ENCODE measurements at places on chromosomes 2 and 18.
A peak's percentile ranks its signal among the peaks of the same experiment; 100 is the strongest.

DNA sequence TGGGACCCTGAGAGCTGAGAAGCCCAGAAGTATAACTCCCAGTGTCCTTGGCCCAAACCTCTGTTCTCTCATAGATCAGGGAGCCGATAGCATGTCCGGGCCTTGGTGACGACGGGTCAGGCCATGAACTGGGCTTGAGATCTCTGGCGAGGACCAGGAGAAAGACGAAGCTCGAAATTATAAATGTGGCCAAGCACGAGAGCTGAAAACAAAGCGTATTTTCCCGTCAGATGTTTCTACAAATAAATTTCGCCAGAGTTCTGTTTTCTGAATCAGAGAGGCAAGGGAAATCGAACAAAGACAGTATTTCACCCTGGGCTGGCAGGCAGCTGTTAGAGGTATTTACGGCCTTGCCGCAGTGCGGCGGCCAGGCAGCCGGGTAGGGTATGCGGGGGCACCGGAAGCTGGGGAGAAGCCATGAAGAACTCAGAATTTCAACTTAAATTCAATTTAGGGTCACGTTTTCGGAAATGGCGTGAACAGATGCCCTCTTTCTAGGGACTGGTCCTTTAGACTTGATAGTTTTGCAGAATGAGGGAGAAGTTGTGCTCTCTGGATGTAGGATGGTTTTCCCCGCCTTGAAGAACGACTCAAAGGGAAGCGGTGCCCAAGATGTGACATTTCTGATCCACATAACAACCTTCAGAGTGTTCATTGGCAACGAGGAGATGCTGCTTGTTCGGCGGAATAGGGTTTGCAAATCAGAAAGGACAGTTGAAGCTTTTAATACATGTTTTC is 9.6 kb downstream of the HOXD8 start:
- no peak for DNase-seq
- peaks cover 50% of the 10 kb centered on the region for H3K27me3 ChIP-seq
- no peak overlapping the region for H3K4me3 ChIP-seq
- H3K36me3 ChIP-seq = no peaks in the 10 kb centered on the region
- no peaks in the 10 kb centered on the region for H3K4me1 ChIP-seq

GRCh38 chr18:66819235-66819634 is 215.3 kb upstream of the CDH19 start:
- H3K4me1 ChIP-seq = no peaks in the 10 kb centered on the region
- H3K27me3 ChIP-seq = no peaks in the 10 kb centered on the region
- H3K36me3 ChIP-seq = no peaks in the 10 kb centered on the region
- H3K4me3 ChIP-seq = no peak overlapping the region
- no peak for DNase-seq

DNA sequence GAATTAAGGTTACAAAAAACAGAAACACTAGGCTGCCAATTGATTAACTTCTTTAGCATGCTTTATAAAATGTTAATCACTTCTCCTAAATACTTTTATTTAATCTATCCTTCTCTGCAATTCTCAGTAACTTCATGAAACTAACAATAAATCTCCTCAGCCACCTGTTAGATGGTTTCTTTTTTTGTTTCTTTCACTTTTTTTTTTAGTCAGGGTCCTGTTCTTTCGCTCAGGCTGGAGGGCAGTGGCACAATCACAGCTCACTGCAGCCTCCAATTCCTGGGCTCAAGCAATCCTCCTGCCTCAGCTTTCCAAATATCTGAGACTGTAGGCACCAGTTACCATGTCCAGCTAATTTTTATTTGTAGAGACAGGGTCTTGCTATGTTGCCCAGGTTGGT is 213.4 kb upstream of the STK17B start:
- no peak for DNase-seq
- H3K27ac ChIP-seq = no peak overlapping the region
- H3K27me3 ChIP-seq = no peaks in the 10 kb centered on the region
- no peak overlapping the region for H3K4me3 ChIP-seq

- no peaks in the 10 kb centered on the region for H3K4me1 ChIP-seq
- H3K27me3 ChIP-seq = no peaks in the 10 kb centered on the region
- no peaks in the 10 kb centered on the region for H3K36me3 ChIP-seq
- no peak overlapping the region for H3K4me3 ChIP-seq
- H3K27ac ChIP-seq = no peak overlapping the region
Measured at GRCh38 chr2:179729966-179730365, 131.4 kb downstream of the ZNF385B start.

- DNase-seq = no peak
- no peak overlapping the region for H3K4me3 ChIP-seq
- no peak overlapping the region for H3K27ac ChIP-seq
- H3K36me3 ChIP-seq = no peaks in the 10 kb centered on the region
- H3K27me3 ChIP-seq = no peaks in the 10 kb centered on the region
Measured at GRCh38 chr2:189519631-189520387, 60.8 kb downstream of the SLC40A1 start.

- H3K4me3 ChIP-seq = no peak overlapping the region
- H3K4me1 ChIP-seq = no peaks in the 10 kb centered on the region
- no peaks in the 10 kb centered on the region for H3K36me3 ChIP-seq
- no peak for DNase-seq
- H3K27me3 ChIP-seq = peaks cover 8% of the 10 kb centered on the region
Measured at GRCh38 chr2:240326246-240326645, 109.2 kb upstream of the GPC1 start.

- H3K27me3 ChIP-seq = no peaks in the 10 kb centered on the region
- no peak overlapping the region for H3K27ac ChIP-seq
- H3K4me1 ChIP-seq = no peaks in the 10 kb centered on the region
- H3K36me3 ChIP-seq = no peaks in the 10 kb centered on the region
Measured at GRCh38 chr2:166610180-166610912, 116.3 kb upstream of the SCN7A start.

- no peaks in the 10 kb centered on the region for H3K36me3 ChIP-seq
- no peak overlapping the region for H3K4me3 ChIP-seq
- H3K4me1 ChIP-seq = peaks cover 8% of the 10 kb centered on the region
- no peak overlapping the region for H3K27ac ChIP-seq
- no peak for DNase-seq
- no peaks in the 10 kb centered on the region for H3K27me3 ChIP-seq
Measured at GRCh38 chr2:138086576-138086975, 122.3 kb downstream of the HNMT start.

DNA sequence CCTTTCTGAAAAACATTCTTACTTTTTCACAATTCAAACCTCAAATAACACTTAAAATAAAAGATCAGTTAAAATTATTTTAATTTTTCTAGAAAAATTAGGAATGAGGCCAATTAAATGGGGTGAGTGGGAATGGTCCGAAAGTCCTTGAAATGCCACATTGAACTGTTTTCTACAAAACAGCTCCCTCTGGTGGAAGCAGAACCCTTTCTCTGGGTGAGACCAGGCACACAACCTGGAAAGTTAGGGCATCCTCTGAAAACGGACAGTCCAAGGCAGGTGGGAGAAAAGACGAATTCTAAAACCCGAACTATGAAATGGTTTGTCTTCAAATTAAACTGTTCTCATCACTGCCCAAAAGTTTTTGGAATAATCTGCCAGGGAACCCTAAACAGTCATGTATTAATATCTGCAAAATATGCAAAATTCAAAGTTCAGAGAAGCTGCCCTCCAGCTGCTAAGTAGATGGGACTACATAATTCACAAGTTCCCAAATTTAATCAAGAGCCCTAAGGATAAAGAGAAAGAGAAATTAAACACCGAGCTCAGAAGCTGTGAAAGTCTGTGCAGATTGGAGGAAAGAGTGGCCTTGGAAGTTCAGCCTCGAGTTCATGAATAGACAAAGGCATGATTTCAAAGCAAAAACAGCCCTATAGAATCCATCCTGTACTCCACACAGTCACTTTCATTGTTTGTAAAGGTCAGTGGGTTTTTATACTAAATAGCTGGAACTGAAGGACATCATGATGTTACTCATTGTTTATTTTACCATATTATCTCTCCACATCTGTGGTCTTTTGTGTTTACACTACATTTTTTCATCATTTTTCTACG is 108.3 kb downstream of the PIEZO2 start:
- H3K4me1 ChIP-seq = no peaks in the 10 kb centered on the region
- no peaks in the 10 kb centered on the region for H3K27me3 ChIP-seq
- no peak overlapping the region for H3K27ac ChIP-seq
- no peak overlapping the region for H3K4me3 ChIP-seq
- DNase-seq = peak; percentile 47

DNA sequence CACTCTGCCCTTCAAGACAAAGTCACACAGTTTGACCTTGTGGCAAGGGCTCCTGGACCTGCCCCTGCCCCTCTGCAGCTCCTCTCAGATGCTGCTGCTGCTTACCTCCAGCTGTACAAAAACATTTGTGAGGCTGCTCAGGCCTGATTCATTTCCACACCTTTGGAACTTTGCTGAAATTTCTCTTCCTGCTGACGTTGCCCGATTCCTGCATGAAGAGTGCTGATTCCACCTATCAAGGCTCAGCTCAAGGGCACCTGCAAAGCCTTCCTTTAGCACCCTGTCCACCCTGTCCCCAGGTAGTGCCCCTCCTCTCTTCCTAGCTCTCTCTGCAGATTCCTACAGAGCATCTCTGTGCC is 738.3 kb upstream of the HS6ST1 start:
- H3K27me3 ChIP-seq = no peaks in the 10 kb centered on the region
- no peaks in the 10 kb centered on the region for H3K36me3 ChIP-seq
- H3K27ac ChIP-seq = no peak overlapping the region

DNA sequence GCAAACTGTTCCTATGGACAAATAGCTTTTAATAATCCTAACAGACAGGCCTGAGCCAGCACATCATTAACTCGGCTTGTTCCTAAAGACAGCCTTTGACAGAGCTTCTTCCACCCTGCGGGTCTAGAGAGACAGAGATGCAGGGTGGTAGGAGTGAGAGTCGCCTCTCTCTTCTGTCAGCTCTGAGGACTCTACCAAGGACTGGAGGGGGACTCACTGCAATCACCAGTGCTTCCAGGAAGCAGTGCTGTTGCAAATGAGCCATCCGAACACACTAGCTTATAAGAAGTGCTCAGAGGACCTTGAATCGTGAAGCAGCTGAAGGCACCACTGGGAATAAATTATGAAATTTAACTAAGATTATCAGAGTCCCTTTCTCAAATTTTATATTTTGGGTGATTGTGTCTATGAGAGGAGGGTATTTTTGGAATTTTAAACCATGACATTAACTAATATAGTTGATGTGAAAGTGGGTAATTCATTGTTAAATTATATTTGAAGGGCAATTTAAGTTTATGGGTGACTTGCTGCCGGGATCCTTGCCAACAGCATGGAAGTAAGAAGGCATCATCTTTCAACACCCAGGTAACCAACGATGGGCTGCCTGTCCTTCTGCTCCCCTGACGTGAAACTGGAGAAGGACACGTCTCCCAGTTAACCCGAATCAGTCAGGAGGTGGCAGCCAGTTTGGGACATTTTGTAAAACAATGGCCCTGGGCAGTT is 43.6 kb upstream of the PXDN start:
- H3K27me3 ChIP-seq = peaks cover 41% of the 10 kb centered on the region
- H3K36me3 ChIP-seq = no peaks in the 10 kb centered on the region
- no peak overlapping the region for H3K4me3 ChIP-seq
- no peak for DNase-seq
- no peaks in the 10 kb centered on the region for H3K4me1 ChIP-seq

GRCh38 chr2:56613920-56614319 is 430.1 kb downstream of the CCDC85A start:
- DNase-seq = no peak
- H3K4me3 ChIP-seq = no peak overlapping the region
- H3K4me1 ChIP-seq = no peaks in the 10 kb centered on the region
- no peaks in the 10 kb centered on the region for H3K27me3 ChIP-seq

DNA sequence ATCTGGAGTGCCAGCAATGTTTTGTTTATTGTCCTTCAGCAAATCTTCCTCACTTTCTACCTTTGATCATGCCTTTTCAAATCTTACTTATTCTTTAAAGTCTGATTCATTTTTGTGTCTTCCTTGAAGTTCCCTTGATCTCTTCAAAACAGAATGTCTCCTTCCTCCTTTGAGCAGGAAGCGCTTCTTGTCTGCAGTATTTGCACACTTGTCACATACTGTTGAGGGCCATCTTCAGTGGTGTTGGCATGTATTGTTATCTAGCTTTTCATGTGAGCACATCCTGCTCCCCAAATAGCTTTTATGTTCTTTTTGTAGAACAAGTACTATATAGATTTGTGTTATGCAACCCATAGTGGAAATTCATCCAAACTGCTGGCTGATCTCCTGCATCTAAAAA is 5.9 kb upstream of the CERS6 start:
- H3K27me3 ChIP-seq = no peaks in the 10 kb centered on the region
- DNase-seq = no peak
- H3K36me3 ChIP-seq = no peaks in the 10 kb centered on the region
- H3K4me1 ChIP-seq = no peaks in the 10 kb centered on the region
- H3K27ac ChIP-seq = no peak overlapping the region

DNA sequence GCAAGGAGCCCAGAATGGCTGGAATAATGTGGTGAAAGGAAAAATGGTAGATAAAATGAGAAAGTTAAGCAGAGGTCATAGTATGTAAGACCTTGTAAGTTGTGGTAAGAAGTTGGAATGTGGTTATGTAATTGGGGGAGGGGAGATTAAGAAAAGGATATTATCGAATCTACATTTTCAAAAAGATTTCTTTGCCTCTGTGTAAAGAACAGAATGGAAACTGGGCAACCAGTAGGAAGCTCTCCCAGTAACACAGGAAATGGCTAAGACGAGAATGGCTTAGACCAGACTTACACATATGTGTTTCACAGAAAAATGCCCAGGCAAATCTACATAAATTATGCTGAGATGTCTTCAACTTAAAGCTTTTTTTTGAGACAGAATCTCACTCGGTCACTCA is 13.2 kb downstream of the MEMO1 start:
- DNase-seq = no peak
- no peak overlapping the region for H3K27ac ChIP-seq
- H3K4me3 ChIP-seq = no peak overlapping the region
- peaks cover 11% of the 10 kb centered on the region for H3K4me1 ChIP-seq
- H3K36me3 ChIP-seq = peaks cover 3% of the 10 kb centered on the region
- no peaks in the 10 kb centered on the region for H3K27me3 ChIP-seq

- no peak overlapping the region for H3K27ac ChIP-seq
- no peaks in the 10 kb centered on the region for H3K36me3 ChIP-seq
- H3K27me3 ChIP-seq = no peaks in the 10 kb centered on the region
- H3K4me3 ChIP-seq = no peak overlapping the region
- H3K4me1 ChIP-seq = no peaks in the 10 kb centered on the region
- no peak for DNase-seq
Measured at GRCh38 chr2:2831633-2832032, 500.6 kb upstream of the MYT1L start.

All from K562 (cell line).